H1 (cell line): ENCODE measurements at places on chromosomes 3 and 15.

DNA sequence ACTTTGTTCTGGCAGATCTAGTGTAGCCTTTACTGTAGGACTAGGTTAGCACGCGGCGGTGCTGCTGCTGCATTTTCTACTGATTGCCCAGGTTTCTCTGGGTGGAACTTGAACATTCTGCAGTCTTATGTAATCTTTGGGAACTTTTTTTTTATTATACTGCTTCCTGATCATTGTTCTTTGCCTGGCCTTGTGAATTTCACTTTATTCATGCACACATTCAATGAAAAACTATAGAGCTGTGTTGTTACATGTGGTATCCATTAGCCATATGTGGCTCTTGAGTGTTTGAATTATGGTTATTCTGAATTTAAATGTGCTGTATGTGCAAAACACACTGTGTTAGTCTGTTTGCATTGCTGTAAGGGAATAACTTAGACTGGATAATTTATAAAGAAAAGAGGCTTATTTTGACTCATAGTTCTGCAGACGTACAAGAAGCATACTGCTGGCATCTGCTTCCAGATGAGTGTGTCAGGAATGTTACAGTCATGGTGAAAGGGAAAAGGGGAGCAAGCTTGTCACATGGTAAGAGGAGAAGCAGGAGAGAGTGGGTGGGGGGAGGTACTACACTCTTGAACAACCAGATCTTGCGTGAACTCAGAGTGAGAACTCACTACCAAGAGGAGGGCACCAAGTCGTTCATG is 26.5 kb downstream of the MEF2A start:
- no peak for DNase-seq

- no peak for DNase-seq
Measured at GRCh38 chr15:50531766-50532165, 14.7 kb downstream of the USP50 start.

DNA sequence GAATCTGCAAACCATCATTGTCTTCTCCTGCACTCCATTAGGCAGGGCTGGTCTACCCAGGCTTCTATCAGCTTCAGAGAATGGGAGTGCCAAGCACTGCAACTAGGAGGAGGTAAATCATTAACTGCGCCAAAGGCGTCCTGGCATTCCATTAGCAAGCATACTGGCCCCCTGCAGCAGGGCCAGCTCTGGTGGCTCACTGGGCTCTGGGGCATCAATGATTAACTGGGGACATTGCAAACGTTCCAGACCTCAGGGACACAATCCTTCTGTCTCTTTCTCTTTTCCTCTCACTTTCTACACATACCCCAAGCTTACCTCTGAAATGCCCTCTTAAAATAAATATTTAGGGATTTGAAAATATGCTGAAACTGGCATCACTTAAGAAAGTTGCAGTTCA is 129.0 kb downstream of the MYLK start:
- peak; percentile 31 for DNase-seq

- DNase-seq = no peak
Measured at GRCh38 chr3:81315030-81315429, 446.4 kb downstream of the GBE1 start.

- no peak for DNase-seq
Measured at GRCh38 chr3:71726146-71726545, 944 bp upstream of the EIF4E3 start.

- DNase-seq = no peak
Measured at GRCh38 chr3:49869525-49870126, at the start of gene CAMKV. CAMKV (minus strand) TSS chr3:49869906; CDS start chr3:49862388, 7,518 bp downstream.

DNA sequence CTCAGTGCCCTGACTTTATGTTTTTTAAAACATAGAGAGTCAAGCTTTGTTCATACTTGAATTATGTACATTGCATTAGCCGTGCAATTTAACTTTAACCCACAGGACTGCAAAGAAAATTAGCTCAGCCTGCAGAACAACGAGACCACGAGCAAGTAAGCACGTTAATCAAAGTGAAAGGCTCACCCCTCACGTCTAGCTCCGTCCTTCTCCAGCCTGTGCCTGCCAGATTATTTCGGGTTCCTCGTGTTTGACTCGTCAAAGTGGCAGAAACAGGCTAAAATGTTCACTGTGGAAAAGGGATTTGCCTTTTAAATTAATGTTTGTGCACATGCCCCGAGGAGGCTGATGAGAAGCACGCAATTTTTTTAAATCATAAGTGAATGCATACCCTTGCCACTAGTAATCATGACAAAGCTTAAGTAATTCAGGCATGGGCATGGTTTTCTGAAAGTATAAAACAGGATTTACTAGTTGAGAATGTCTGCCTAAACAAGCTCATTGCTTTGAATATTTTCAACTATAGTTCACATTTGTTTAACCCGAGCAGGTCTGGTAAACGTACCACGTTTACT is 15.3 kb downstream of the ZBTB38 start:
- DNase-seq = no peak

DNA sequence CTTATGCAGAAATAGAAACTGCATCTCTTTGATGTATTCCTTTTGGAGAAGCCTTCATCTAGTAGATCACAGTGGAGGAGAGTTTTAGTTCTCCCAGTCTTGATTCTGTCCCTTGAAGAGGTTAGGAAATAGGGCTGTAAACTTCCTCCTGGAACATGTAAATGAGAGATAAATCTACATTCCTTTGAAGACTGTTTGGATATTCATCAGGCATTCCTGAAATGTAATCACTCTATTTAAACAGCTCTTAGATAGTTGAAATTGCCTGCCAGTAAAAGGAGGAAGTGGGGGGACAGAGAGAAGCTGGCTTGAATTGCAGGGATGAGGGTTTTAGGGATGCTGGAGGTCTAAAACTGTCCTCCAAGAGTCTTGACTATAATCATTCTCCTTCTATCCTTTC is 254.3 kb upstream of the LRRC3B start:
- no peak for DNase-seq

- no peak for DNase-seq
Measured at GRCh38 chr3:69967156-69967555, 32.4 kb upstream of the SAMMSON start.

DNA sequence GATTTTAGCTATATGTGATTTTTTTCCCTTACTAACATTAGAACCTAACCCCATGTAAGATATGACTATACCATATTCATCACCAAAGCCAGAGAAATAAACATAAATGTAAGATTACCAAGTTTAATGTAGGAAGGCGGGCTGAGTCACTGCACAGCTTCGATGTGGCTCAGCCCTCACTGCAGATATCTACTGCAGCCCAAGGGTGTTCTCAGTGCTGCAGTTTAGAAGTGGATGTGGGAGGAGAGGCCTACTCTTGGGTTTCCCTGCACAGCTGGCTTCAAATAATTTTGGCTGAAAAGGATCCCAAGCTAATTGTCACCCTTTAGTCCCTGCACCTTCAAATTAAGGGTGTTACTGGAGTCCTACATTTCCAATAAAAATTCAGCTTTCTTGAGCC is 9.3 kb downstream of the ARPP19 start:
- no peak for DNase-seq

GRCh38 chr15:90823455-90823974 is 44.9 kb upstream of the FURIN start:
- DNase-seq = no peak

GRCh38 chr3:5078151-5078550 is 43.9 kb upstream of the ARL8B start:
- no peak for DNase-seq

DNA sequence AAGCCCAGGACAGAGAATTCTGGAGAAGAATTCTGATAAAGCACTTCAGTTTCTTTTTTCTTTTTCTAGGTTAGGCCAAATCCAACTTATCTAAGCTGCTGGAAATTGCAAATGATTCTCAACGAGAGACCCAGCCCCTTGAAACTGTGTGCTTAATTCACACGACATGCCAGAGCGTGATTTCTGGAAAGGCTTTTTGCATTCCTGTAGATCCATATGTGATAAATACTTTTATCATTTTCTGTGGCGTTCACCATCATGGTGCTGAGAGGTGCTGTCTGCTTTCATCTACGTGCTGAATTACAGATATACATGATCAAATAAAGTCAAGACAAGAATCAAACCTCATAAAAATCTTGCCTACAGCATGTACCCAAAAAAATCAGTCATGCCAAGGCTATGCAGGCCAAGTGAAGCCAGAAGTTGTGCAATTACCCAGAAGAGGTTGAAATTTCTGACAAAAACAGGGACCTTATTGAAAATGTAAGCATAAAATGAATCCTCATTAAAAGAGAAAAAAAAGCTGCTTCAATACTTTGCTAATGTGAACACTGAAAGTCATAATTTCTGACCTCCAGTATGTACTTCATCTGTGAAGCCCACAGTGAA is 10.8 kb upstream of the MEF2A start:
- DNase-seq = no peak

- no peak for DNase-seq
Measured at GRCh38 chr3:179769411-179770247, 116.8 kb downstream of the USP13 start.

GRCh38 chr3:55923207-55923606 is 436.1 kb upstream of the WNT5A start:
- DNase-seq = no peak
